ENCODE measurements at places on chromosomes 16 and 17. TPM values are rescaled to one million over a fixed set of nuclear protein-coding genes. Genes with fewer than 3 reads are reported as not detected.

GRCh38 chr16:35255816-35256215 is 1796.4 kb downstream of the TP53TG3F start:
- no peak overlapping the region for H3K4me3 ChIP-seq
- DNase-seq: no peak
- H3K4me1 ChIP-seq: no peaks in the 10 kb centered on the region
- no peaks in the 10 kb centered on the region for H3K36me3 ChIP-seq
- no peaks in the 10 kb centered on the region for H3K27me3 ChIP-seq

Gene RNF40
- 64.1 TPM for total RNA-seq

Gene PRPF8
- total RNA-seq: 103 TPM

Gene AANAT
- not detected for total RNA-seq

GRCh38 chr17:4557626-4558346 is 2.6 kb downstream of the GGT6 start:
- H3K27ac ChIP-seq: no peak overlapping the region
- no peak for DNase-seq
- peaks cover 9% of the 10 kb centered on the region for H3K36me3 ChIP-seq
- no peak overlapping the region for H3K4me3 ChIP-seq

DNA sequence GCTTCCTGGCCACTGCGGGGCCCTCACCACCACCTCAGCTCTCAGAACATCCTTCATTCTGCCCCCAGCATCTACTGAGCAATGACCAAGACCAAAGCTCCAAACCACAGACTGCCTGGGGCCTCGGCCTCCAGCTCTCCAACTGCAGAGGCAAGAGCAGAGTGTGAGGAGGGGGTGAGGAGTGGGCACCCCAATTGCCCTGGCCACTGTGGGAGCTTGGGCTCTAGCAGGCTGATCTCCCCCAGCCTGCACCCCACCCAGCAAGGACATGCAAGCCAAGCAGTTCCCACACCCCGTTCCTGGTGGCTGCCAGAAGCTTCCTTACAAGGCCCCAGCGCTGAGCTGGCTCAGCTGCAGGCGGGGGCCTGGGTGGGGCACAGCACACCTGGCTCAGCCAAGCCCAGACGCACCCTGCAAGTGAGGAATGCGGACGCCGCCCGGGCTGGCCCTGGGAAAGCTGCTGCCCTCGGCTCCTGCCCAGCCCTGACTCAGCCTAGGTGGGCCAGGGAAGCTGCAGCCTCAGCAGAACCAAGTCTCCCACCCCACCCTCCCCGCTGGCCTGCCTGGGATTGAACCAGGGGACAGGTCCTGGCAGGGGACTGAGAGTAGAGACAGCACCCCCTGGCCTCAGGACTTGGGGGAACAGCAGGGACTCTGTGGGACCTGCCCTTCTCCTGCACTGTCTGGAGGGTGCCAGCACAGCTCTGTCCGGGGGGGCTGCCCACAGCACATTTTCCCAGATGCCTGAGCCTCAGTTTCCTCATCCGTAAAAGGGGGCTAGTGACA is 29.7 kb upstream of the KRT17 start:
- peak overlapping the region; percentile 95 for H3K27ac ChIP-seq
- H3K27me3 ChIP-seq: no peaks in the 10 kb centered on the region
- no peak overlapping the region for H3K4me3 ChIP-seq
- H3K36me3 ChIP-seq: no peaks in the 10 kb centered on the region
- DNase-seq: peak; percentile 90

Gene RUNDC3A
- total RNA-seq: 1.4 TPM

DNA sequence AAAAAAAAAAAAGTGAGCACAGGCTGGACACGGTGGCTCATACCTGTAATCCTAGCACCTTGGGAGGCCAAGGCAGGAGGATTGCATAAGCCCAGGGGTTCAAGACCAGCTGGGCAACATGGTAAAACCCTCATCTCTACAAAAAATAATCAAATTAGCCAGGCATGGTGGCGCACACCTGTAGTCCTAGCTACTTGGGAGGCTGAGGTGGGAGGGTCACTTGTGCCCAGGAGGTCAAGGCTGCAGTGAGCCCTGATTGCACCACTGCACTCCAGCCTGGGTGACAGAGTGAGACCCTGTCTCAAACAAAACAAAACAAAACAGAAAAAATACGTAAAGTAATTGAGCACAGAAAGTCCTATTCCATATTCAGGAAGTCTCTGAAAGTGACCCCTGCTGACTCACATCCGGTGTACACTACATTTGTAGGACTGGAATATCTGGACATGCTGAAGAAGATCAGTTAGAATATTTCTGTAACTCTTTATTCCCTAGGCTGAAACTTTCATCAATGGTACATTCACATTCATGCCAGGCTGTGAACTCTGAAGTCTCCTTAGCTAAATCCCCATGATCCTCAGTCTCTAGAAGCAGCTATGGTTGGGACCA is 66.0 kb upstream of the HAS3 start:
- H3K4me3 ChIP-seq: no peak overlapping the region
- DNase-seq: peak; percentile 44
- H3K36me3 ChIP-seq: peaks cover 8% of the 10 kb centered on the region
- H3K27ac ChIP-seq: peak overlapping the region; percentile 72
- no peaks in the 10 kb centered on the region for H3K27me3 ChIP-seq

Gene SLC46A1
- total RNA-seq: 10.4 TPM

All from PC-3 (cell line).